NCI-H774 (cell line): ENCODE measurements at places on chromosomes 6 and 20.

DNA sequence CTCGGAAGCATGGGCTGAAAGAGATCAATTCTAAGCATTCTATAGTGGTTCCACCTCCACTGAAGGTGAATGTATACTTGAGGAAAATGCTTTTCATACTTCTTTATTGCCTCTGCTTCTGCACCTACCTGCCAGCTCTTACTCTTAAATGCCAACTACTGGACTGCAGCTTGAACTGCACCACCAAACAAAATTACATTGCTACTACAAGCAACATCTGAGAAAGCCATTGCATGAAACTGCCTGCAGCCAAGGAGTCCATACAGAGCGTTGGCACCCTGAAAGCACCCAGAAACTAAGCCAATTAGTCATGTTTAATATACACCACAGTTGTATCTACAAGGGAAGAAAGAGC, 440.9 kb downstream of the BTBD3 start:
- no peak for DNase-seq

DNA sequence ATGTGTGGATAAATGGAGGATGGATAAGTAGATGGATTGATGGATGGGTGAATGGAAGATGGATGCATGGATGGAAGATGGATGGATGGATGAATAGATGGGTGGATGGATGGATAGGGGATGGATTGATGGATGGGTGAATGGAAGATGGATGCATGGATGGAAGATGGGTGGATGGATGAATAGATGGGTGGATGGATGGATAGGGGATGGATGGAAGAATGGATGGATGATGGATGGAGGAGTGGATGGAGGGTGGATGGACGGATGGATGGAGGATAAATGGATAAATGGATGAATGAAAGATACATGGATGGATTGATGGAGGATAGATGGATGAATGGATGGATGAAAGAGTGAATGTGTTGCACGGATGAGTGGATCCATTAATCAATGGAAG, 3.0 kb upstream of the NFATC2 start:
- no peak for DNase-seq

GRCh38 chr6:37396571-37397180, 36.3 kb upstream of the CMTR1 start:
- DNase-seq = no peak

DNA sequence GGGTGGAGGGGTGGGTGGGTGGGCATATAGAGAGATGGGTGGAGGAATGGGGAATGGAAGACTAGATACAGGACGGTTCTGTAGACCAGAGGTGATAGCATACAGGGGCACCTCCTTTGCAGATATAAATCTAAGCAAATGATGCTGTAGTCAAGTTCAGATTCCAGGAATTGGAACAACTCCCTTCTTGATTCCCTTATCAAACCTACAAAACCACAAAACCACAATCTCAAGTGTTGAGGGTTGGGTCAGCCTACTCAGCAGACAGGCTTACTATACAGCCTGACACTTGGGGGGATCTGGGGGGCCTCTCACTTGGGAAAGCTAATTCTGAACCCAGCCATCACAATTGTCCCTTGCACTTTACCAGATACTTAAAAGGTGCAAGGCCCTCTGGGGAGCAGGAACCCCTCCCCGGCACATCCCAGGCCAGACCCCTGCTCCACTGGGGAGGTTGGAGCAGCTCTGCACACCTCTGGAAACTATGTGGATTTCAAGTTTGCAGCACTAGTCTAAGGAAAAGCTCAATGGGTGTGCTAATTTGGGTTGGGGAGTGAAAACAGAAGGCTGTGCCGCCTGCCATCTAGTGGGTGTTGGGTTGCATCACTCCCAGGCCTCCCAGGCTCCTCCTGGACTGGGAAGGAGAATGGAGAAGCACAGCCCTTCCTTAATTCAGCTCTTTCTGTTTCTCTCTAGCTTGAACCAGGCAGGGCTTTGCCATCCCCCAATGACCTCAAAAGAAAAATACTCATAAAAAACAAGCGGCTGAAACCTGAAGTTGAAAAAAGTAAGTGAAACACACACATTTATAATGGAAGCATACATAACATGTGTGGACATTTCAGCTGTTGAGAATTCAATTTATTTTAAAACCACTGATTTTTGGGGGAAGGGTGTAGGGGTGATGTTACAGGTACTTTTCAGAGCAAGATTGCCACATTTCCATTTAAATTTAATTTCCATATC, 121.2 kb upstream of the LAMP5 start:
- DNase-seq = peak; percentile 51

DNA sequence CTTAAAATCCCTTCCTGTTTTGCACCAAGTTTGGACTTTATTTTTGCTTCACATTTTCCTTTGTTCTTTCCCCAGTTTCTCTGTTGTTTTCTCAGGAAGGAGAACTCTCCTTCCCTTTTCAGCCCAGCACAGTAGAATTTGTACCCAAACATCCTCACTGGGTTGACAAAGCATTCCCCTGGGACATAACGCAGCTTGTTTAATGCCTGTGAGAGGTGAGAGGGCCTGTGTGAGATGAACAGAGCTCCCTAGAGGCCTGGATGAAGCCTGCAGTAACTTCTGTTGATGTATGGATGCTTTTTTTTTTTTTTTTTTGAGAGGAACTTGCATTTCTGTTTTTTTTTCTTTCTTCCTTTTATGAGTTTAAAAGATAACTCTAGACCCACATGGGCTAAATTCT, 104.9 kb upstream of the SLC22A23 start:
- no peak for DNase-seq

DNA sequence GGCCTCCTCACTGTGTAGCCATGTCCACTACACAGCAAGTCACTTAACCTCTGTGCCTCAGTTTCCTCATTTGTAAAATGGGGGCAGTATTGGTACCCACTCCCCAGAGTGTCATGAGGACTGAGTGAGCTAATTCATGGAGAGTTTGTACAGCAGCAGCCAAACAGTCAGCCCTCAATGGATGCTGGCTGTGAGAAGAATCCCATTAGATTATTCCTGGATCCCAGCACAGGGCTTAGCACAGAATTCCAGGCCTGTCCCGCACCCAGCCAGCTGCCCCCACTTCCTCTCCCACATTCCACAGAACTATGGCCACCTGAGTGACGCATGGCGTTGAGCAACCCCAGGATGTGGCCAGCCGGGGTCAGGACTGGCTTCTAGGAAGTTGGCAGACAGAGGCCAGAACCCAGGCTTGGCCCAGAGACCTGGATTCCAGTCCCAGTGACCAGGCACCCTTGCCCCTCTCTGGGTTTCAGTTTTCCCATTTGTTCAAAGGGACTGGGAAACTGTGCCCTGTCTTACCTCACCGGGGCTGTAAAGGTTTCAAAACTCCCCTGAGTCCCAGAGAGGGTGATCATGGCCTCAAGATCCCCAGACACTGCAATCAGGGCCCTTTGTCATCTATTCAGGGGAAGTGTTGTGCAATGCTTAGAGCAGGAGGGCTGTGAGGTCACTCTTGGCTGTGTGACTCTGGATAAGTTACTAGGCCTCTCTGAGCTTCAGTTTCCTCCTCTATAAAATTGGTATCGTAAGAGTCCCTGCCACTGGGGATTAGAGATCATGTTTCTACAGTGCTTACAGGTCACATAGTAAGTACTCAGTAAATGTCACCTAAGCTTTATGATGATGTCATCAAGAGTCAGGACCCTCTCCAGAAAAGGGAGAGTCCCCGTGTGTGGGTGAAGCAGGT, 3.0 kb upstream of the TGM2 start:
- DNase-seq = no peak

DNA sequence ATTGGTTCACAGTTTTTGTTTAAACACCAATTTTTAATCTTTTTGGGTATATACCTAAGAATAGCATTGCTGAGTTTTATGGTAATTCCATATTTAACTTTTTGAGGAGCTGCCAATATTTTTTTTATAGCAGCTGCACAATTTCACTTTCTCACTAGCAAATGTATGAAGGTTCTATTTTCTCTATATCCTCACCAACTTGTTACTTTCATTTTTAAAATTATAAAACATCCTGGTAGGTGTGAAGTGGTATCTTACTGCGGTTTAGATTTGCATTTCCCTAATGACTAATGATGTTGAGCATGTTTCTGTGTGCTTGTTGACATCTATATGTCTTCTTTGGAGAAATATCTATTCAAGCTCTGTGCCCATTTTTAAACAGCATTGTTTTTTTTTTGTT, 452.1 kb downstream of the GRIK2 start:
- DNase-seq = no peak

DNA sequence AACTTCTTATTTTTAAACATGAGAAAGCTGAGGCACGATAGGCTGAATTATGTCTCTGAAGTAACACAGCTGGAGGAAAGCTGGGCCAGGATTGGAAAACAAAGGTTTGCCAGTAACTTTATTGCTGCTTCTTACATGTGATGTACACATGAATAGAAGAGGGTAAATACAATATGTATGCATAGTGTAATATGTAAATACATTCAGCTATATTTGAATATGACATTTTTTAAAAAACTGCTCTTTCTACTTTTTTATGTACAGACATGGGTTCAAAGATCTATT, 90.2 kb downstream of the ADTRP start:
- no peak for DNase-seq

GRCh38 chr20:43870484-43870883, 44.2 kb upstream of the TOX2 start:
- DNase-seq = no peak
